ENCODE measurements at places on chromosomes 16 and 17.
A peak's percentile ranks its signal among the peaks of the same experiment; 100 is the strongest.

DNA sequence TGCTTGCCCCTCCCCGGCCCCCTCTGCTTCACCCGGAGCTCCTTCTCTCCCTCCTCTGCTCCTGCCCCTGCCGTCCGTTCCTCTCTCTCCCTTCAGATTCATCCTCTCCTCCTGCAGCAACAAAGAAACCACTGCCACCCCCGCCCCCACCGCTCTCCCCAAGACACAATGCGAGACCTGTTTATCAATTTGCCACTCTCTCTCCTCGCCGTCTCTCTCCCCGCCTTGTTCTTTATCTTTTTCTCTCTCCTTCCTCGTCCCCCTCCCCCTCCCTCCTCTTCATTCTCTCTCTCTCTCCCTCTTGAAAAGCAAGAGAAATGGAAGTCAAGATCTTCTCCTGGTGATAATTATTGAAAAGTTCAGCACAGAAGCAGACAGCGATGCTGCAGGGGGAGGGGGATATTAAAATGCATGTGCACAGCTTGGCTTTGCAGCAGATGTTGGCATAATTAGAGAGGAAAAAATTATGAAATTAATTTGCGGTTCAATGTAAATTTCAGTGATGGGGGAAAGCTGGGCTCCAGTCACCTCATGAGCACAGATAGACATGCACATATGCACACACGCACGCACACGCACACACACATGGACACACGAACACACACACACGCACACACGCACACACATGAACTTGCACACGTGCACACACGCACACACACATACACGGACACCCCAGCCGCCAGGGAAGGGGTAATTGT is 58.1 kb upstream of the CBFA2T3 start:
- no peak for DNase-seq

GRCh38 chr17:75755205-75755901 is 9.6 kb downstream of the GALK1 start:
- DNase-seq: no peak

DNA sequence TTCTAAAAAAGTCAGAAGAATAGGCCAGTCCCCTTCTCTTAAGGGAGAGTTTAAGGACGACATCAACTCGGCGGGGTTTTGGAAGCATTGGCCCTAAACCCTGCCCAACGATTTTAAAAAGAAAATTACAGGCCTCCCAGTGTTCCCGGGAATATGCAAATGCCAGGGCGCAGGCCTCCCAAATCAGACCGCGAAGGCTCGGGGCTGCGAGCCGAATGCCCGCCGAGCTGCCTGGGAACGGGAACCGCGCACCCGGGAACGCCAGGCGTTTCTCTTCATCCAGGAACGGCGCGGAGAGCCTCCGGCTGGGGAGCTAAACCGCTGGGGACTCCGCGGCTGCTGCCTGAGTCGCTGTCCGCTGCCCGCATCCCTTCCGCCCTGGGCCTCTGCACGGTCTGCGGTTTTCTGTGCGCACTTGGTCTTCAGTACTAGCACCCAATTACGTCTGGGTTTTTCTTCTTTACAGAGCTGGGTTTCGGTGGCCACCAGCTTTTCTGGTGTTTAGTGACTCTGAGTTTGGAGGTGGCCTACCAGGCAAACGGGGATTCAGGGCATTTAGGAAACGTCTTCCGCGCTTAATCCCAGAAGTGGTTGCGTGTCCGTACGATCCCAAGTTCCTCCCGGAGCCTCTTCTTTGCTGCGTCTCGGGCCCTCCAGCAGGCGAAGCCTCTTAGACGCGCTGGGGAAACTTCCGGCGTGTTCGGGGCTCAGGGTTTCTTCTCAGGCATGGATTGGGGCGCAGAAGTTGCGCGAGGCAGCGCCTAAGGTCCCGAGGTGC is 5.7 kb downstream of the IRX5 start:
- DNase-seq: no peak

DNA sequence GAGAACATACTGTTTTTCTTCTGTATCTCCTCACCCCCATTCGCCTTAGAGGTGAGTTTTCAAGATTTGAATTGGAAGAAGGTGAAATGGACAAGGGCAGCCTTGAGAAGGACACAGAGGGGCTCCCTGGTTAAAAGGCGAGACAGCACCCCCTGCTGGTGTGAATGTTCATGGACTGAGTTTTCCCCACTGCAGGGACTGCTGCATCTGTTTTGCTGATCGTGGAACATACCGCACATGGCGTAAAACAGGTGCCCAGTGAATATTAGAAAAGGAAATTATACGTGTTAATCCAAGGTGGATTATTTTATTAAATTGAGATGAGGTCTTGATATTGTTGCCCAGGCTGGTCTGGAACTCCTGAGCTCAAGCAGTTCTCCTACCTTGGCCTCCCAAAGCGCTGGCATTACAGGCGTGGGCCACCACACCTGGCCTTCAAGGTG is 54.5 kb downstream of the NDE1 start:
- DNase-seq: peak; percentile 69

DNA sequence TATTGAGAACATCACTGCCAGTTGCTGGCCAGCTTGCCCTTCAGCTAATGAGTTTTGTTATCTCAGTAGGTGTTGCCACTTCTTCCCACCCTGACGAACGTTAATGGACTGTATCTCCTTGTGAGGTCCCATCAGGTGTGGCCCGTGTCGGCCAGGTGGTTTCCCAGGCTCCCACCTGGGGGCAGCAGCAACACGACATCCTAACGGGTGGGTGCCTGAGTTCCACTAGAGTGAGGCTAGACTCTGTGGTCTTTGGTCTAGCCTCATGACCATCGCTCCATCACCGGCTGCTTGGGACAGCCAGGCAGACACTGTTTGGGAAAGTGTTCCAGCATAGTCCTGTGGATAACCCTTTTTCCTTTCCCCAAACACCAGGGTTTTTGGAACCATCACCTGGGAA is 45.6 kb upstream of the LCMT1 start:
- DNase-seq: no peak

- DNase-seq: no peak
These were observed 5.0 kb upstream of the RARA start for GRCh38 chr17:40303708-40304551.

DNA sequence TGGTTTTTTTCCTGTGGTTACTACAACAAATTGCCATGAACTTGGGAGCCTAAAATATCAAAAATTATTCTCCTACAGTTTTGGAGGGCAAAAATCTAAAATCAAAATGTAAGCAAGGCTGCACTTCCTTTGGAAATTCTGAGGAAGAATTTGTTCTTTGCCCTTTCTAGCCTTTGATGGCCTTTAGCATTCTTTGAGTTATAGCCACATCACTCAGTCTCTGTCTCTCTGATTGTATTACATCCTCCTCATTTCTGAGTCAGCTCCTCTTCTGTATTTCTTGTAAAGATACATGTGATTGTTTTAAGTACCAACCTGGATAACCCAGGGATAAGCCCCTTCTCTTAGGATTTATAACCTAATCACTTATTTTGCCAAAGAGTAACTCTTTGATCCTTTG is 282.0 kb downstream of the BCAS3 start:
- no peak for DNase-seq

DNA sequence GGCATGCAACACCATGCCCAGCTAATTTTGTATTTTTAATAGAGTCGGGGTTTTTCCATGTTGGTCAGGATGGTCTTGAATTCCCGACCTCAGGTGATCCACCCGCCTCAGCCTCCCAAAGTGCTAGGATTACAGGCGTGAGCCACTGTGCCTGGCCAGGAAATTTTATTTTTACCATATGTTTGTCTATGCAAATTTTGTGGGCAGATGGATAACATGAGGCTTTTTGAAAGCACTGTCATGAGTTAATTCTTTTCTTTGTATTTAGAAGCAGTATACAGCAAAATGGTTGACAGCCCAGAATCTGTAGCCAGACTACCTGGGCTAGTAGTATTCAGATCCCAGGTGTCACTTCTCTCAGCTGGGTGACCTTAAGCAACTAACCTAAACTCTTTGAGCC is 8.5 kb upstream of the KPNB1 start:
- no peak for DNase-seq

DNA sequence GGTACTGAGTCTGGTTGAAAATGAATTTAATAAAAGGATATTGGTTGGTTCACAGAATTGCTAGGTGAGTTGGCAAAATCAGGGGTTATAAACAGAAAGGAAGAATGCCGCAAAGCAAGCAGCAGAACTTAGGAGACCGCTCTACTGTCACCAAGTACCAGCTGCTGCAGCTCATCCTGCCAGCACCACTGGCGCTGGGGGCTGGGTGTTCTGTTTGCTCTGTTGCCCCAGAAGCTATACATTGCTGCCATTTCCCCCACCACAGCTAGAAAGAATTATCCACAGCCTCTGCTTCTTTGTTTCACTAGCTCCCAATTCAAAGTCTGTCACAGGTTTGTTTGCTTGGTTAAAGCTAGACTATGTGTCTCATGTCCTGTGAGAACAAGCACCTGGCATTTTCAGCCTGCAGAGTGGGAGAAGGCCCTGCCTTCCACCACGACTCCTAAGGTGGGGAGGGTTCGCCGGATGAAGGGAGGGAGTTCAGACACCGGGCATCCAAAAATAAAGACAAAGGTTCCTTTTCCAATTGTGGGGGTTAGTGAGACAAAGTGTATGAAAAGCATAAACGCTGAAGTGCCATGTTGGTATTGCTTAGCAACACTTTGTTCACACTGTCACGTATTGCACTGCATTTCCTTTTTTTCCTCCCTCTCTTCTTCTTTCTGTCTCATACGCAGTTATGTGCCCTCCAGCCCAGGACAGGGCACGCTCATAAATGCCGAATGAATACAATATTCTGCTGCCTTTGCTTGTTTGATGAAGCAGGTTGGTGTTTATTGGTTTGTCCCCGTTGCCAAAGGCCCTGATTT is 9.6 kb upstream of the CPD start:
- no peak for DNase-seq

DNA sequence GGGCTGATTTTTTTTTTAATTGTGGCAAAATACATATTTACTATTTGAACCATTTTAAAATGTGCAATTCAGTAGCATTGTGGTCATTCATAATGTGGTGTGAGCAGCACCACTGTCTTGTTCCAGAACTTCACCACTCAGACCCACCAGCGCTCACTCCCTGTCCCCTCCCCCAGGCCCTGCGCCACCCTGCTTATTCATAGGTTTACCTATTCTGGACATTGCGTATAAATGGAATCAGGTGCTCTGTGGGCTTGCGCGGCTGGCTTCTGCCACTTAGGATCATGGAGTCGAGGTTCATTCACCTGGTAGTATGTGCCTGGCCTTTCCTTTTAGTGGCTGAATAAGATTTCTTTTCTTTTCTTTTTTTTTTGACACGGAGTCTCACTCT is 59.4 kb downstream of the NT5M start:
- DNase-seq: no peak

- no peak for DNase-seq
These were observed 443.8 kb upstream of the EEF2KMT start for GRCh38 chr16:5541356-5541755.

DNA sequence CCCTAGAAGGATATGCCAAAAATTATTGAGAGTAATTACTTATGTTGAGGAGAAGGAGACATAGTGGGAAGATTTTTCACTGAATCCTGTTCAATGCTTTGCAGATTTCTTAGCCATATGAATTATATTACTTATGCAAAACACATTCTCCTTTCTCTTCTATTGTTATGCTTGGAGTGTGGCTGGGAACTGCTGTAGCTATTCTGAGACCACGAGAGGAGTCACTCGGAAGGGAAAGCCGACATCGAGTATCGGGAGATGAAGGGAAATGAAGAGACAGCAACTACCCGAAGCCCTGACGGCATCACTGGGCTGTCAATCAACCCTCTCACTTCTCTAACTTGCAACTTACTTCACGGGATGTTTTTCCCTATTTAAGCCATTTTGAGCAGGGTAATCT is 39.6 kb downstream of the STX8 start:
- no peak for DNase-seq

- DNase-seq: no peak
These were observed 2.9 kb upstream of the ABCA6 start for GRCh38 chr17:69144331-69145255.

DNA sequence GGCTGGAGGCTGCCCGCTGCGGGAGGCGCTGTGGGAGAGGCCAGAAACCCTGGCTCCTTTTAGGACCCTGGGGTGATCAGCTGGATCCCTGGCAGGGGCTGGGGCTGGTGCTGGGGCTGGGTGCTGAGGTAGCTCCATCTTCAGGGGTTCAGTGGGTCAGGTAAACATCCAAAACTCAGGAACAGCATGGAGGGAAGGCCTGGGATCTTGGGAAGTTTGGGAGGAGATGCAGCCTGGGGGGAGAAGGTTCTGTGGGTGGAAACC is 21.0 kb downstream of the ADGRG5 start:
- DNase-seq: no peak

DNA sequence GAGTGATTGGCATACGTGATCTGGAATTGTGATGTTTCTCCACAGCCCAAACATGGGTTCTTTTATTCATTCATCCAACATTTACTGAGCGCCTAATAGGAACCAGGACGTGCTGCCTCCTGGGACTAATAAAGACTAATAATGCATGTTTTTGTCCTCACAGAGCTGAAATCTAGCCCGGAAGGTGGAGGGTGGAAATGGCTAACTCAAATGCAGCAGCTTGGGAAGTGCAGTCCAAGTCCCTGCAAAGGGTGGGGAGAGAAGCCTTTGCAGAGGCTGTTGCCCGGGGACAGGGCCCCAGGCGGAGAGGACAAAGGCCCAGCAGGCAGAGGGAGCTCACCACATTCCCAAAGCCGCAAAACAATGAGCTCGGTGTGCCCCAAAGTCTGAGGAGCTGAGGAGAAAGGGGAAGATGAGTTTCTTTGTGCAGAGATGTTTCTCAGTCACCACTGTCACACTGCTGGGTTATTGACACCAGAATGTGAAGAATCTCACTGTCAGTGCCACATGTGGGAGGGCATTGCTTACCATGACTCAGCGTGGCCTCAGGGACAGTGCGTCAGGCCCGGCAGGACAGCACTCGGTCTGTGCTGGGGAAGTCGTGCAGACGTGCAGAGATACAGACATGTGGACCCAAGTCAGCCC is 118.2 kb upstream of the CHMP6 start:
- no peak for DNase-seq

DNA sequence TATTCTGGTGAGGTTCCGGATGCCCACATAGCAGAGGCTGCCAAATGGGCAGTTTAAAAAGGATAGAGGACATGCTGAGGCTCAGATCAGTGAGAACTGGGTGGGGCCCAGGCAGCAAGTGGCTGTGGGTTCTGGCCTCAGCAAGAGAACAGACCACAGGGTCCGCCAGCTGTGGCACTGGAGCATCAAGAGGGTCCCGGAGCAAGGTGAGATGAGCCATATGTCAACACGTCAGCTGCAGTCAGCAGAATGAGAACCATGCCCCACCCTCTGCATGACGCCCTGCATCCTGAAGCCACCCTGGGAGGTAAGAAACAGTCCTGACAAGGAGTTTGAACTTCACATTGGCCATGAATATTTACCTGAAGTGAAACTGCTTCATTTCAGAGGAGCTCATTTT is 20.1 kb upstream of the CCL5 start:
- no peak for DNase-seq

- DNase-seq: no peak
These were observed 5.9 kb downstream of the RANBP10 start for GRCh38 chr16:67800338-67800926.

GRCh38 chr17:49132699-49133364 is at the start of gene B4GALNT2:
Gene B4GALNT2 (plus strand): TSS chr17:49132769. CDS start chr17:49132793, 24 bp downstream.
- no peak for DNase-seq

Measured in activated T-cell treated with anti-CD3 and anti-CD28 coated beads for 24 hours (primary cell).